ENCODE measurements at places on chromosomes 4 and X.

GRCh38 chr4:7068279-7068842 lies 497 bp upstream of the GRPEL1 start:
- no peak for DNase-seq

DNA sequence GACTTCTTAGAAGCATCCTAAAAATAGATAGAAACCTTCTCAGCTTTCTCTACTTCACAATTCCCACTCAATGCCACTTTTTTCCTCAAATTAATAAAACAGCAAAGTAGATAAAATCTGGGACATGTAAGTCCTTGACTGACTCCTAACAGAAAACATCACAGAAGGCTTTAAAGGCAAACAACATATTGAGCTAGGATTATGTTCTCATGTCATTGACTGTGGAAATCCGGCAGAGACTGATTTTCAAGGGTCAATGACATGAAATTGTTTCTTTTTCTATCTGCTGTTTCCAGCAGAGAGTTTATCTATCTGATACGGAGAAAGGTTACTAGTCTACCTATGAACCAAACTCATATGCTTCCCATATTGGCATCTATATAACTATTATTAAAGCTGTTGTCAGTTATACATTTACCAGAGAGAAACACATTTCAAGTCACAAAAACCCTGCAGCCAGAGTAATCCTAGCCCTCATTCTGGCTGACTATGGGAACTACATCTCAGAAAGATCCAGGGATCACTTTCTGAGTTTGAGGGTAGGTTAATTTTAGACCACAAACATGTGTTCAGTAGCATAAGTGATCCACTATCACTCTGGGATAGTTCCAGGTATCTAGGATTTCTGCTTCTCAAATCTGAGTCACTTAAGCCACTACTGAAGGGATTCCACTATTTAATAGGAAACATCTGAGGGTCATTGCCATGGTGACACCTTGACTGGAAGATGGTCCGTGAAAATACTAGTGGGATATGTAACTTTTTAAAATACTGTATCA lies 147.6 kb downstream of the PPP3CA start:
- no peak for DNase-seq

GRCh38 chrX:153366878-153367538 lies 33.1 kb downstream of the ZNF275 start:
- no peak for DNase-seq

- no peak for DNase-seq
These were observed 15.2 kb upstream of the CLOCK start for GRCh38 chr4:55561889-55562288.

Measured in activated CD4-positive, CD25-positive, alpha-beta regulatory T cell treated with anti-CD3 and anti-CD28 coated beads, Interleukin-2, amount 50 U/mL, for 72 hours (primary cell).